ENCODE measurements at places on chromosomes 13 and 19. TPM values are rescaled to one million over a fixed set of nuclear protein-coding genes. Genes with fewer than 3 reads are reported as not detected.
A peak's percentile ranks its signal among the peaks of the same experiment; 100 is the strongest.

The GSX1 gene
- total RNA-seq, result not detected

DNA sequence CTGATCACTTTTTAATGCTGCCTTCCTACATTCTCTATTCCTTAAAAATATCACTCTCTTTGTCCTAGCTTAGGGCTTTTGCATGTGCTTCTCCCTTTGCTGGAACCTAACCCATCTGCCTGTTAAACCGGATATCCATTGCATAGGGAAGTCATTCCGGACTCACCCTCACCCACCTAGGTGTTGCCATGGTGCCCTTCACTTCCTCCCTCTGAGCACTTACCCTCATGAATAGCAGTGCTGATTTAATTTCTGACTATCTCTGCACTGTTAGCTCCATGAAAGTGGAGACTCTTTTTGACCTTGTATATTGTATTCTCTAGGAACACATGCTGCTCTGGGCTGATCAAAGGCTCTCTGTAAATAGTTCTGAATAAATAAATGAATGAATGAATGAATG lies 401.9 kb downstream of the PCDH20 start:
- no peak for DNase-seq

- DNase-seq, result no peak
Observed at GRCh38 chr19:34317311-34317927, 47.6 kb upstream of the GPI start.

- DNase-seq, result no peak
Observed at GRCh38 chr19:15641901-15642491, 1.3 kb downstream of the CYP4F3 start.

The CILP2 gene
- total RNA-seq, result 0.40 TPM

The ZNF154 gene
- 3.1 TPM for total RNA-seq

- DNase-seq, result no peak
Observed at GRCh38 chr13:106262886-106263285, 272.6 kb downstream of the EFNB2 start.

- no peak for DNase-seq
Observed at GRCh38 chr19:5121266-5122120, 152.6 kb downstream of the KDM4B start.

- DNase-seq, result peak; percentile 87
Observed at GRCh38 chr19:18932216-18932841, 8.7 kb downstream of the HOMER3 start.

- no peak for DNase-seq
Observed at GRCh38 chr13:76596216-76596615, 290.0 kb downstream of the KCTD12 start.

DNA sequence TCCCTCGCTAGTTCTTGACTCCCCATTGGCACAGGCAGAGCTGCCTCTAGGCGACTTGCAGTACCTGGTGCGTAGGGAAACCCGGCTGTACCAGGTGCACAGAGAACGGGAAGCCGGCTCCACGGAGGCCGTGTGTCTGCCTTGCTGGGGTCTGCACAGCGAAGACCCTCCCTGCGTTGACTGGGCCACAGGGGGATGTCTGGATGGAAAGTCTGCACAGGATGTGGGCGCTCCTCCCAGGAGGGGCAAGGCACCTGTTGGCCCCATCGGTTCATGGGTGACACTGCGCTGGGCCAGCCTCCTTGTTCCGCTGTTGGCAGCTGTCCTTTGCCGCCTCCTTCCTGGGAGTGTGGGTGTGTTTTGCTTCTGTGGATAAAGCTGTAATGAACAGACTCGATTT lies 138.3 kb downstream of the TEX29 start:
- DNase-seq, result no peak

The KLK4 gene
- total RNA-seq, result not detected

The UBE2L5 gene
- total RNA-seq, result not detected

DNA sequence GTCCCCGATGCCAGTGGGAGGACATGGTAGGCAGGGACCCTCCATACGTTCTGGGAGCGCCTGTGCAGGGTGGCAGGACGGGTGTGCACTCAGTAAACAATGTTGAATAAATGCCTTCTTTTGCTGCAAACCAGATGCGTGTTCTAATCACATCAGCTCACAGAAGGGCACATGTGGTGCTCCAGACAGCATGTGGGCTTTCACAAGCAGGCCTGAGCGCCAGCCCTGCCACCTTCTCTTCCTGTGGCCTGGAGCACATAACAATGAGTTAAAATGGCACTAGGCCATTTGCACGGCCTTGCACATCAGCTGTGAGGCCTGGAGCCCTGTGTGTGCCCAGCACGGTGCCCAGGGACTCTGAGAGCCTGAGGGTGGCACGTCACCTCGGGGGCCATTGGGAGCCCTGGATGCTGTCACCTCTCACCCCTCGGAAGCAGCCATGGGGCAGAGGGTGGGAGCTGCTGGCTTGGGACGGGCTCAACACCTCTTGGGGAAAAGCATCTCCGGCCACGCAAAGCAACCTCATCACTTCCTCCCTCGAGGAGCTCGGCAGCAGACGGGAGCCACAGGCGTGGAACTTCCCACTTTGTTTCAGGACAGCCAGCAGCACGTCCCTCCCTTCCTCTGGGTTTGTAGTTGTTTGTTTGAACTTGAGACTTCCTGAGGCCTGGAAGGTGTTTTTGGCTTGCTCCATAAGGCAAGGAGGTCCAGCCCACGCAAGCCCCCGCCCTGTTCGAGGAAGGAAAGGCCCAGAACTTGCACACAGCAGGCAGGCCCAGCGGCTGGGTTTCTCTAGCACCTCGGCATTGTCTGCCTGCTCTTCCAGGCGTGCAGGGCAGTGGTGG lies 9.8 kb downstream of the MCF2L start:
- DNase-seq, result peak; percentile 70

The URI1 gene
- 44.6 TPM for total RNA-seq

The ZNF567 gene
- total RNA-seq, result 3.1 TPM

- DNase-seq, result no peak
Observed at GRCh38 chr19:7748756-7749155, 1.4 kb upstream of the CD209 start.

GRCh38 chr13:31166591-31166990 lies 4.9 kb upstream of the HSPH1 start:
- no peak for DNase-seq

The STXBP2 gene
- 7.0 TPM for total RNA-seq

The LGI4 gene
- total RNA-seq, result 8.1 TPM

GRCh38 chr19:4357095-4357797 lies 13.9 kb downstream of the MPND start:
- DNase-seq, result no peak

DNA sequence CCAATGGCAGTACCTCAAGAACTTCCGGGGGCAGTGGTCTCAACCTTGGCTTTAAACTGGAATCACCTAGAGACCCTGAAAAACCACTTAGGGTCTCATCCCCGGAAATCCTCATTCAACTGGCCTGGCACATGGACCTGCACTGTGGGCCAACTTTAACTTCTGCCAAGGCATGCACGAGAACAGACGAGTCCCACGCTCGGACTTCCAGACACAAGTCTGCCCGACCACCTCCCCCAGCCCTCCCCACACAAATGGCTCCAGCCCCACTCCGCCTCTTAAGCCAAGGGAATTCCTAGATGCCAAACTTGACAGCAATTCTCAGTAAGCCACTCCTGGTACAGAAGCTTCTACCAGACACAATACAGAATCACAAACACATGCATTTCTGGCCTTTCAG lies 114.0 kb downstream of the STK24 start:
- no peak for DNase-seq

The TEX30 gene
- 7.8 TPM for total RNA-seq

The MEDAG gene
- 5.4 TPM for total RNA-seq

DNA sequence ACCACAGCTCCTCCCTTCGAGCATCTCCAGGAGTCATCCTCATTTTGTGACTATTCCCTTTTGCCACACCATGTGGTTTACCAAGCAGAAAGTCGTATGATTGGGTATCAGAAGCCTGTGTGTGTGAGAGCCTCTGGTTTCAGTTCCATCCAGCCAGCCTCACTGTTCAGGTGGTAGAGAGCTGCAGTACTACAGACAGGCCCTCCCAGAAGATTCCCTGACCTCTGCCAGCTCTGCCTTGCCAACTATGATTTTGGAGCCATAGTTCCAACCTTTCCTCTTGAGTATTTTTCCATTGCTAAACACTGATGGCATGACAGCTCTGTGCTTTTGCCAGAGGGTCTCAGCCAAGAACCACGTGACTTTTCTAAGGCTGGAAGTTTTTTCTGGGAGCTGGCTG lies 82.5 kb downstream of the DHRS12 start:
- peak; percentile 46 for DNase-seq

The SBSN gene
- not detected for total RNA-seq
